Esophagus muscularis mucosa (tissue), 4 donors: ENCODE measurements at places on chromosomes 2 and 18. TPM values are rescaled to one million over a fixed set of nuclear protein-coding genes. Genes with fewer than 3 reads are reported as not detected.

HOXD13 gene
- not detected for total RNA-seq

C2orf66 gene
- not detected for total RNA-seq

BMP10 gene
- not detected for total RNA-seq

RNMT gene
- 18.8 TPM for total RNA-seq

PLEKHM3 gene
- total RNA-seq, result 34.5 TPM

PAX8 gene
- total RNA-seq, result 0.99 TPM

ARHGAP25 gene
- total RNA-seq, result 5.7 TPM

PLGLB1 gene
- 4.6 TPM for total RNA-seq

UGT1A8 gene
- not detected for total RNA-seq

ASXL3 gene
- 1.0 TPM for total RNA-seq

HRH4 gene
- 0.50 TPM for total RNA-seq

PAIP2B gene
- 13.2 TPM for total RNA-seq

RALB gene
- total RNA-seq, result 41.5 TPM

TWIST2 gene
- total RNA-seq, result 51.6 TPM

DUSP2 gene
- total RNA-seq, result 1.2 TPM

REG1A gene
- total RNA-seq, result not detected

CTNNA2 gene
- total RNA-seq, result 1.5 TPM

GAL3ST2 gene
- total RNA-seq, result 2.7 TPM

RNF152 gene
- total RNA-seq, result 10.2 TPM

TBR1 gene
- total RNA-seq, result not detected

SIX3 gene
- total RNA-seq, result 0.11 TPM

NT5DC4 gene
- not detected for total RNA-seq

RAB12 gene
- 76.3 TPM for total RNA-seq

MRO gene
- total RNA-seq, result 1.4 TPM

ADD2 gene
- 2.5 TPM for total RNA-seq

ABCB11 gene
- total RNA-seq, result not detected

FOXI3 gene
- not detected for total RNA-seq

AGXT gene
- total RNA-seq, result not detected

PIEZO2 gene
- total RNA-seq, result 2.4 TPM

TFCP2L1 gene
- 0.39 TPM for total RNA-seq

MAP3K20 gene
- 241 TPM for total RNA-seq

DLX1 gene
- total RNA-seq, result 0.83 TPM

MOGAT1 gene
- total RNA-seq, result not detected

RUFY4 gene
- total RNA-seq, result not detected

SCN1A gene
- not detected for total RNA-seq

LOXL3 gene
- total RNA-seq, result 8.2 TPM

OST4 gene
- 352 TPM for total RNA-seq

GALNT5 gene
- total RNA-seq, result 0.83 TPM

GPC1 gene
- 29.1 TPM for total RNA-seq

GKN1 gene
- not detected for total RNA-seq

NIF3L1 gene
- total RNA-seq, result 14.1 TPM

CAPN14 gene
- not detected for total RNA-seq

DAW1 gene
- total RNA-seq, result 0.26 TPM

PPM1G gene
- 46.1 TPM for total RNA-seq
